CD4-positive, alpha-beta T cell treated with Interleukin-1 beta for 1 hour (primary cell): ENCODE measurements at places on chromosomes 1 and 21.

DNA sequence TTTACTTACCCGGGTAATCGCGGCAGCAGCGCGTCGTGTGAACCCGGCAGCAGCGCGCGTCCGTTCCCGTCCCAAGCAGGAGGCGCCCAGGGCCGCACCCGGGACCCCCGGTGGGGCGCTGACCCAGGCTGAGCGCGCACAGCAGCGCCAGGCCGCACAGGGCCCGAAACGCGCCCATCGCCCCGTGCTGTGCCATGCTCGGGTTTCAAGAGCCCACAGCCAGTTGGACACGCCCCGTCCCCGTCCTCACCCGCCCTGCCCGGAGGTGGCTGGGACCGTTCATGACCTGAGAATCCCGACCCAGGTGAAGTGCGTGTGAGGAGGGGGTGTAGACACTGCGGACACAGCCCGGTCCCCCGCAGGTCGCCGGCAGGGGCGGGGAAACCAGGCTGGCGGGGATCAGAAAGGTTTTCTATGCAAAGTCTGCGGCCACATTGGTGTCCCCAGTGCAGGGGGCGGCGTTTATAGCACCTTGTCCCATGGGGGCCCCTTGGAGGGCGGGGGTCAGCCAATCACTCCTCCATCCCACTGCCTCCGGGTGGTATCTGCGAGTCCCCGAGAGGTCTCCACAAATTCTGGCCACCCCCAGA lies at the start of gene TNFRSF18:
Gene TNFRSF18, minus strand, starts transcription at position 217 of the 590 bp plus-strand sequence. Its CDS starts 21 bp downstream, at position 196.
- peak; percentile 48 for DNase-seq

DNA sequence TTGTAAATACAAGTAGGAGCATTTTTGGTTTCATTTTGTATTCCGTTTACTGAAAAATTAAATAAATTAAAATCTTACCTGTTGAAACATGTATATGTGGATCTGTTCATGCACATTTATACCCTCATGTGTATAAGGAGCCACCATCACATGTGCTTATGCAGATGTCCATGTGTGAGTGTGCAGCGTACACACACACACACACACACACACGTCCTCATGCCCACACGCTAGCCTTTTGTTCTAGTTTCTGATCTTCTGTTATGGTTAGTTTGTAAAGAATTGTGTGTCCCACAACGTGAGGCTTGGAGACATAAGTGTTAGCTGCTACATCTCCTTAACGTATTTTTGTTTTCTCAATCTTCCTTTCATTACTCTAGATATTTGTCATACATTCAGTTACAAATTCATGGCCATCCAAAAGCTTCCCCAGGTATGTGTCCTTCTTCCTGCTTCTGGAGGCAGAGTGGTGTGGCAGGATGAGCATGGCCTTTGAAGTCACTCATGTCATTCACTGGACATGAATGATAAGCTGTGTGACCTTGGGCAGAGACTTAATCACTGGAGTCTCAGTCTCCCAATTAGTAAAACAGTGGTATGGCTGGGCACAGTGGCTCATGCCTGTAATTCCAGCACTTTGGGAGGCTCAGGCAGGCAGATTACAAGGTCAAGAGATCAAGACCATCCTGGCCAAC lies 54.6 kb downstream of the TENT5C start:
- no peak for DNase-seq

DNA sequence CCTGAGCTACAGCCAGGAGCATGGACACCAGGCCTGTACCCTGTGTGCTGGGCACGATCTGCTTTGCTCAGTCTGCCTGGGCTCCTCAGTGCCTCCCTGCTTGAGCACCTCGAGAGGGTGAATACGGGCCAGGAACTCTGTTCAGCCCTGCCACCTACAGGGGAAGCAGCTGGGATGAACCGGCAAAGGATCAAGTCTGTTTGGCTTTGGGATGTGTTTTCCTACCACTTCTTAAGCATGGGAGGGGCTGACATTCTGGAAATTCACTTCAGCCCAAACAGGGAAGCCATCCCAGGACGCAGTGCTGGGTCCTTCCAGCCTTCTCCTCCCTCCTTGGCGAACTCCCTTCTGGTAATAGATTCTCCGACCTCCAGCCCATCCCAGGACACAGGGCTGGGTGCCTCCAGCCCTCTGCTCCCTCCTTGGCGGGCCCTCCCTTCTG lies 55.8 kb upstream of the SELENON start:
- no peak for DNase-seq

DNA sequence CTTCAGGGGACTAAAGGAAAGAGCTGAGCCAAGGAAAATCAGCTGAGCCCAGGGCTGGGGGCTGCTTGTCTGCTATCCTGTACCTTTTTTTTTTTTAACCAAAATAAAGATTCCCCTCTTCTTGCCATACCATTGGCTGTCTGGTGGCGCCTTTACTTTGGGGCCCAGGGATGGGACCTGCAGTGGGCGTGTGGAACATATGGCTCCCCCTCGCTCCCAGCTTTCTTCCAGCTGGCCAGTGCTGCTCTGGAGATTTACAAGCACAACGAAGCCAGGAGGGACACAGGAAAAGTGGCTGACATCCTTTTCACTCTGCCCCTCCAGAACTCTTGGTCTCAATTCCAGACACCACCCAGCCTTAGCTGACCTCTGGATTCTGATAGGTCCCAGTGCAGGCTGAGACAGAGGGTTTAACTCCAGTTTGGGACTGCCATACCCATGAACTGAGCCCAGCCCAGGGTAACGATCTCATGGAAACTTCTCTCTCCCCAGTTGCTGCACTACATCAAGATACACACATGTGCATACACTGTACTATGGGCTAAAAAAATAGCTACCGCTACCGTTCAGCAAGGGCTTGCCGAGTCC lies 5.4 kb upstream of the SFN start:
- no peak for DNase-seq

DNA sequence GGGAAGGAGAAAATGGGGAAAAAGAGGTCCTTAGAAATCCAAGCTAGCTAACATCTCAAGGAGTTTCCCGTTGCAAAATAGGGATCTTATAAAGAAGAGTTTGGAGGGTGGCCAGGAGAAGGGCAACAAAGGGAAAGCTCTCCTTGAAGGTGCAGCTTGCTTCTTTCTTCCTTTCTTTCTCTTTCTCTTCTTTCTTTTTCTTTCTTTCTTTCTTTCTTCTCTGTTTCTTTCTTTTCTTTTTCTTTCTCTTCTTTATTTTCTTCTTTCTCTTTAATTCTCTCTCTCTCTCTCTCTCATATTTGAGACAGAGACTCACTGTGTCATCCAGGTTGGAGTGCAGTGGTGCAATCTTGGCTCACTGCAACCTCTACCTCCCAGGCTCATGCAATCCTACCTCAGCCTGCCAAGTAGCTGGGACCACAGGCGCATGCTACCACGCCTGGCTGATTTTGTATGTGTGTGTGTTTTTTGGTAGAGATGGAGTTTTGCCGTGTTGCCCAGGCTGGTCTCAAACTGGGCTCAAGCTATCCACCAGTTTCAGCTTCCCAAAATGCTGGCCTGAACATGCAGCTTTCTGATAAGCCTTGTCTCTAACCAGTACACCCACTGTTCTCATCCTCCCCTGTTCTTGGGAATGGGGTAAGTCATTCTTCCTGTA lies 44.4 kb downstream of the RNF11 start:
- DNase-seq: no peak

DNA sequence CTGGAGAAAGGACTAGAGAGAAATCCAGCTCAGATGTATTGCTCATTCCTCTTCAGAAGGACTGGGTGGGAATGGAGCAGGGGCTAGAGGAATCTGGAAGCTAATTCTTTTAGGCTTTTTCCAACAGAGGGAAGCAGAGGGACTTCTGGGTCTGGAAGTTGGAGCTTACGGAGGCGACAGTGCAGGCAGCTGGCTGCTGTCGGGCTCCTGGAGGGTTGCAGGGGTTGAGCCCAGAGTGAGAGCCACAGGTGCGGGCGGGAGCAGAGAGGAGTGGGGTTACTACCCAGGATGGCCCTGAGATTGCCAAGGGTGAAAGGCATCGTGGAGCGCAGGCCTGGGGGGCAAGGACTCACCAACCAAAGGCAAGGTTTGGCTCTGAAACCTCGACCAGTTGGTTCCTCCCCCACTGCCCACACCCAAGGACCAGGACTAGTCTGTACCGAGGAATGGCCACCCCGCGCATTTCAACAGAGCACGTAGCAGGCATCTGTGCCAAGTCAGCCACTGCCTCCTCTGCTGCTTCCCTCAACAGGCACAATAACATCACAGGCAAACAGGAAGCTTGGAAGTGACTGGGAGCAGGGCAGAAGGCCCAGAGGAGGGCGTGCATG lies 22.7 kb upstream of the EDN2 start:
- DNase-seq: no peak

DNA sequence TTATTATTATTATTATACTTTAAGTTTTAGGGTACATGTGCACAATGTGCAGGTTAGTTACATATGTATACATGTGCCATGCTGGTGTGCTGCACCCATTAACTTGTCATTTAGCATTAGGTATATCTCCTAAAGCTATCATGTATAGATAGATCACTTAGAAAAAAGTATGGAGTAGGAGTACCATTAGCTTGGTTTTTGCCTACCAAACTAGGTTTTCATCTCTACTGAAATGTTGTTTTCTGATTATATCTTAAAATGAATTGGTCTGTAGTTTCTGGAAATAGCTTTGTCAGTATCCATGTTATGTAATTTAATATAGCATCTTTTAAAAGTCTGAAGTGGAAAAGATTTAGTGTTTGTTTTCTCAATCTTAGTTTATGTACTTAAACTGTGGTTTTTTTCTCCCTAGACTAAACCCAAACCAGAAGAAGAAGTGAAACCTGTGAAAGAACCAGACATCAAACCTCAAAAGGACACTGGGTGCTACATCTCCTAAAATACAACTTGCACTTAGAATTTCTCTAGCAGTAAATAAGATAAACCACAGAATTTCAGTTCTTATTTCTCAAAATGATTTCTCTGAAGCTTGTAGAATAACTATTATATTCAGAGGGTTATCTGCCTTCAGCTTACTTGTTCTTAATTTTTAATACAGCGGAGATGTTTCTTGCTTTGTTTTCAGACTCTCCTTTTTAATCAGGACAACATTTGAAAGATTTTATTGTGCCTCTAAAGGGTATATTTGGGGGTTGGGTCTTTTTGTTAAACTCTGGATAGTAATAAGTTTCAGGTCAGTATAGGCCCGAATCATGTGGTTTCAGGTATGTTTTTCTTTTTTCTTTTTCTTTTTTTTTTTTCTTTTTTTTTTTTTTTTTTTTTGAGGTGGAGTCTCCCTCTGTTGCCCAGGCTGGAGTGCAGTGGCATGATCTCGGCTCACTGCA lies 4.5 kb upstream of the FAM177B start:
- DNase-seq: no peak

DNA sequence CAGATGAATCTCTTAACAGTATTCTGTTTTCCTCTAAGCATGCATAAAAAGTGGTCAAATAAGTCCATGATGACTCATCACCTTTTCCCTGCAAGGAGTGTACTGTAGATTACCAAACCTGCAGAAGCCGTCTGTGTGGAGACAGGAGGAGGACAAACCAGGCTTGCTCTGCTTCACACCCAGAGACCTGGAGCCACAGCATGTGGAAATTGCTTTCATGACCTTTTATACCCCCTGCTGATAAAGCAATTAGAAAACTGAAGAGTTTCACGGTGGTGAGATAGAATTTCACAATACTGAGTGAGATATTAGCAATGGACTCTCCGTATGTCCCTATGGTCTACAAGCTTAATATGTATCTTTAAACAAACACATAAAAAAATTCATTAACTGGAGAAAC lies 9.4 kb downstream of the CORT start:
- DNase-seq: no peak

- DNase-seq: no peak
Observed at GRCh38 chr1:84887261-84887934, 5.6 kb downstream of the LPAR3 start.

- no peak for DNase-seq
Observed at GRCh38 chr1:116732726-116733125, 21.5 kb upstream of the CD2 start.
